Right renal pelvis (tissue), 4 donors: ENCODE measurements at places on chromosomes 1 and 21.
A peak's percentile ranks its signal among the peaks of the same experiment; 100 is the strongest.

- DNase-seq = no peak
Observed at GRCh38 chr1:21680381-21680780, 11.2 kb upstream of the RAP1GAP start.

- no peak for DNase-seq
Observed at GRCh38 chr1:84949664-84950063, 47.2 kb downstream of the MCOLN2 start.

- DNase-seq = no peak
Observed at GRCh38 chr1:244269169-244269568, 182.5 kb downstream of the ADSS2 start.

DNA sequence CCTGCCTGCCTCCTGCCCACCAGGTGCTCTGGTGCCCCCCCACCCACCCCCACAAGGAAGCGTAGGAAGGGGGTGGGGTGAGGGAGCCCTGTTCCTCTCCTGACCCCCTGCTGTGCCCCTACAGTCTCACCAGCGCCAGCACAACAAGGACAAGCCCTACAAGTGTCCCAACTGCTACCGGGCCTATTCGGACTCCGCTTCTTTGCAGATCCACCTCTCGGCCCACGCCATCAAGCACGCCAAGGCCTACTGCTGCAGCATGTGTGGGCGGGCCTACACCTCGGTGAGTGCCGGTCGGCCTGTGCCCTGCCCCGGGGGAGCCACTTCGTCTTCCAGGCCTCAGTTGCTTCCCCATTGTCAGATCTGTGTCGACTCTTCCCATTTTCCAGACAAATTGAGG, 25.9 kb downstream of the A3GALT2 start:
- DNase-seq = no peak

- no peak for DNase-seq
Observed at GRCh38 chr1:97759078-97759477, 161.8 kb downstream of the DPYD start.

GRCh38 chr1:156276966-156277381, 5.7 kb downstream of the SMG5 start:
- no peak for DNase-seq

DNA sequence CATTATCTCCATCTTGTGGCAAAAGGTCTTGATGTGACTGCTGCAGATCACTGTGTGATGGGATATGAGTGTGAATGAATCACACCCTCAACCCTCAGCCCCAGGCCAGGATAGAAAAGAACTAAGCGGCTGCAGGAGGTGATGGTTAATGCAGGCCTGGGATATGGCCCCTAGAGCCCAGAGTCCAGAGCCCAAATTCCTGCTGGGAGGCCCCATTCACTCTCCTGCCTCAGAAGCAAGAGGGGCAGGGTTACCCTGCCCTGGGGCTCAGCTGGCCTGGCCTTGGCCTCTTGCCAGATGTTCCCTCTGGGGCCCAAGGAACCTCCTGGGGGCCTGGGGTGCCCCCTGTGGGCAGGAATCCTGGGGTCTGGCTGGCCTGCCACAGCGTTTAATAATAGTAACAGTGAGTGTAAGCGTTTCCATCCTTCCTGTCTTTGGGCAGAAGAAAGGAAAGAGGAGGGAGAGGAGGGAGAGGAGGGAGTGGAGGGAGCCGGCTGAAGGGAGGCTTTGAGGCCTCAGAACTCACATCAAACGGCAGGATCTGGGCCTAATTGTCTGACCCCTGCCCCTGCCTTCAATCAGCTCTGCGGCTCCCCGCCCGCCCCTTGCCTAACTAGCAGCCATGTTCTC, 26.2 kb downstream of the DMAP1 start:
- peak; percentile 36 for DNase-seq

DNA sequence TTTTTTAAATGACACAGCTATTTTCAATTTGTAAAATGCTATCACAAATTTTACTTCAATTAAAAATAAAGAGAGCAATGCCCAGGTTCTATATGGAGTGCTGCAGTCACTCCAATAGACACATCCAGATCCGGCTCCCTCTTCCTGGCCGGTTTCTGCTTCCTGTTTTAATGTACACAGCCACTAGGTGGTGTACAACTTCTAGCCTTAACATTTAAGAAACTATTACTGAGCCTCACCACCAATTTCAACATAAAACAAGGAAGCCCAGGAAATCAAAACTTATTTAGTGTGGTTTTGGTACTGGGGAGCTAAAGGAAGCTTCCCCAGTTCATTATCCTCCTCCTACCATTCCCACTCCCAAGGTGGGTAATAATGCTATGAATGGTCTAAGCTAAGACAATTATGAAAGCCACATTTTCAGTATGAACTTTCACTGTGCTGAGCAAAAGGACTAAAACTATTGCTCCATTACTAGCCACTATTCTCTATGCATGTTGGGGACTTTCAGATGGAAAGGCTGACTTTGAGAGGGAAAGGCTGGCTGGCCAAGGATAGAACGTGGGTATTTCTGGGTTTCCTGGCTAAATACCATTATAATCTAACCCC, 25.5 kb upstream of the MTMR11 start:
- no peak for DNase-seq

GRCh38 chr1:79845936-79846335, 839.4 kb upstream of the ADGRL4 start:
- no peak for DNase-seq

DNA sequence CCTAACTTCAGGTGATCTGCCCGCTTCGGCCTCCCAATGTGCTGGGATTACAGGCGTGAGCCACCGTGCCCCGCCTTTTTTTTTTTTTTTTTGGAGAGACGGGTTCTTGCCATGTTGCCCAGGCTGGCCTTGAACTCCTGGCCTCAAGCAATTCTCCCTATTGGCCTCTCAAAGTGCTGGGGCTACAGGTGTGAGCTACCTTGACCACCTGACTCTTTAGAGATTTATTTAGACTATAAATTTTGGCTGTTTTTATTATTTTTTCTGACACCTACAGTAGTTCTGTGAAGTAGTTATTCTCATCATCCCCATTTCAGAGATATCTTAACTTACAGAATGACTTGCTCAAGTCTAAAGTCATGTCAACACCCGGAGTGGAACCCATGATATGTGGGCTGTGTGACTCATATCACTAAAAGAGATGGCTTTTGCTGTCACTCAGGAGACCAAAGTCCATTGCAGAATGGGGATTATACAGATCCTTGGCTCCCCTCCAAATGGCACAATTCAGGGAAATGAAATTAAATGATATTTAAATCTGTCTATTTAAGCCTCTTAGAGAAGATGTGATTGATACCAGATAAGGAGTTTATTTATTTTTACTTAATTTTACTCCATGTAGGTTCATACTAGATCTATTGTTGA, 93.2 kb downstream of the CTH start:
- no peak for DNase-seq

DNA sequence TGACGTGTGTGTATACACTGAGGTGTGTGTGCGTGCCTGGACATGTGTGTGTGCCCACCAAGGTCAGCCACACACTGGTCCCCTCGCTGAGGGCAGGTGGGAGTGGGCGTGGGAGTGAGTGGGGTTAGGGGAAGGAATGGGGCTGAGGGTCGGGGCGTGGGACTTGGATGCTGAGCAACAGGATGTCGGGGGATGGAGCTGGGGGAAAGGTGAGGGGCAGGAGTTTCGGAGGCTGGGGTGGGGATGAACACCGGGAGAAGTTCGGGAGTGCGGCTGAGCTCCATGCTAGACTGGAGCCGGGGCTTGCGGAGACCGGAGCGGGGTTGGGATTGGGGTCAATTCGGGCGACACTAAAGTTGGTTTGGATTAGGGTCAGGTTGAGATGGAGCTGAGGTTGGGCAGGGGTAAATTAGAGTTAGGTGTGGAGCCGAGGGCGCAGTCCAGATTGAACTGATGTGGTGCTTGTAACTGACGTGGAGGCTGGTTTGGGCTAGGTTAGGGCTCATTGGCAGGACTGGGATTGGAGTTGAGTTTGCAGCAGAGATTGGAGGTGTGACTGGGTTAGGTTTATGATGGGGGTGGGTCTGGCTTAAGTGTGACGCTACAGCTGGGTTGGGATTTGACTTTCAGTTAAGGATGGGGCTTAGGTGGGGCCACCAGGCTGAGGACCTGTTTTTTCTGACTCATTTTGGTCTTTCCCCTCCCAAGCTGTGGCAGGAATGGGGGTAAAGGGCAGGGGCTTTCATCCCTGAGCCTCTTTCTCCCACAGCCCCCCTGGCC, 3.3 kb upstream of the GUCA2A start:
- no peak for DNase-seq

- DNase-seq = no peak
Observed at GRCh38 chr1:197065559-197065958, 1.5 kb downstream of the F13B start.

DNA sequence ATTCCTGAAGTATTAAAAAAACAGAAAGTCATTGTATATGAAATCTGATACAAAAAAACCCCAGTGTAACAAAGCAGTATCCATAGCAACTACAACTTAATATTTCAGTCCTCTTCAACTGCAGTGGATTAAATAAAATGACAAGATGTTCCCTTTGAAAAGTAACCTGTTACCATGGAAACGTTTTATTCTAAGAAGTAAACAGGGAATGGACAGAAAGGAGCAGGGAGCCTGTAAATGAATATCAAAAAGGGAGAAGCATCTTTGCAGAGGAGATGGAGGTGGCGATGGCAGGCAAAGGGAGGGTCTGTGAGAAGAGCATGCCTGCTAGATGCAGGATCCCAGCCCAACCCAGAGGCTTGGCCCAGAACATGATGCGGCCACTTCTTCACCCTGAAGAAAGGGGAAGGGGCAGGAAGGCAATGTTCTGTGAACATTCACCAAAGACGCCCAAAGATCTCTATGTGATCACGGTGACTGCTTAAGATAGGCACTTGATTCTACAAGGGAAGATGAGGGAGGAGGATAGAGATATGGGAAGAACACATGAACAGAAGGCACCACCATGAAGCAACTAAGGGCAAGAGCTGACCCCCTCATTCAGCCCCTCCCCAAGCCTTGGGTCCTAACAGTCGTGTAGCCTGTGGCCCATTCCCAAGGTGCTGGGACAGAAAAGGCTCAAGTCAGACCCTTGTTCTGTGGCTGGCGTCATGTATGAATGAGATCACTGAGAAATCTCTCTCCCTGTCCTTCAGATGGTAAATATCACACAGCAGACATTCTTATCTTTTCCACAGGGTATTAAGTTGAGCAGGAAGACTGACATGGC, 200.0 kb downstream of the SLC45A1 start:
- no peak for DNase-seq

- no peak for DNase-seq
Observed at GRCh38 chr1:217712925-217713597, 81.9 kb downstream of the SPATA17 start.

- DNase-seq = no peak
Observed at GRCh38 chr1:194802572-194802971, 1616.2 kb upstream of the B3GALT2 start.

DNA sequence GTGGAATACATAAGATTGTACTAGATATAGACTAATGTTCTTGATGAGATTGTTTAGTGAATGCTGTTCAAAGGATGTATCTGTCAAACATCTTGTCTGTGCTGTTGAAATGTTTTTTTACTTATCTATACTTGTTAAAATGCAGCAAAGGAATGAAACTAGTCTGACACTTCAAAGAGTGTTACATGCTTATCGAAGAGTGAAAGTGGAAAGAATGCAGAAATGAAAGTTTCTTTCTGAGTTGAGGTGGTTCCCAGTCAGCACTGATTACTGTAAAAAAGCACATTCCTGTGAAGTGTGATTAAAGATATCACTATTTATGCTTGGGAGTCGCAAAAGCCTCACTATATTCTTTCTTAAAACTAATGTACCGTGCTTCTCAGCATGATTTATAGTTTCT, 1225.2 kb downstream of the NCAM2 start:
- DNase-seq = no peak

DNA sequence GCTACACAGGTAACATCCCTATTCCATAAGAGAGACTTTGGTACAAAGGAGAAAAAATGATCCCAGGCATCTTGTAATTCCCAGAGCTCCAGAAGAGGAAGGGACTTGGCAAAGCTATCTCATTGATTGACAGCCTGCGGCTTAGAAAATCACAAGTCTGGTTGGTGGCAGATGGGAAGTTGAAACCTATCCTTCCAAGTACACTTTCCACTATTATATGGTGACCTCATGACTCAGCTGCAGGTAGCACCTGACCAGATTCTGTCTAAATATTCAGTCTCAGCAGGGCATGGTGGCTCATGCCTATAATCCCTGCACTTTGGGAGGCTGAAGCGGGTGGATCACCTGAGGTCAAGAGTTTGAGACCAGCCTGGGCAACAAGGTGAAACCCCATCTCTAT, 89.9 kb downstream of the TIAM1 start:
- no peak for DNase-seq

DNA sequence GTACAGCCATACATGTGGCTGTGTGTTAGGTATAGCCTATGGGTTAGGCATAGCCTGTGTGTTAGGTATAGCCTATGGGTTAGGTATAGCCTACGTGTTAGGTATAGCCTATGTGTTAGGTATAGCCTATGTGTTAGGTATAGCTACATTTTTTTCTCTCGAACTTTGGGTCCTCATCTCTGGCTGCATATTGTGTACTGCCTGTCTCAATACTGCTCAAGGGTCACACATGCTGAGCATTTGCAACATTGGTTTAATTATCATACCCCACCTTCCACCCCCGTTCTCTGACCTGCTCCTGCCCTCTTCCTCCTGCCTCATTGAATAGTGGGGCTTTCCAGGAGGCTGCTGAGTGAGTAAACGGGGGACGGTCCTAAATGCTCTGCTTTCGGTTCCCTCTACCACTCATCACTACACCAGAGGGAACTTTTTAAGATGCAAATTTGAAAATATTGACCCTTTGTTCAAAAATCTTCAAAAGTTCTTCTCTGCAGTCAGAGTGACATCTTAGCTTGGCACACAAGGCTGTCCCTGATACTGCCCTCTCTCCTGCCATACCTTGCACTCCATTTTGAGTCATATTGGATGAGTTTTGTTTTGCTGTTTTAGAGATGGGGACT, 17.8 kb downstream of the OR2B11 start:
- no peak for DNase-seq

DNA sequence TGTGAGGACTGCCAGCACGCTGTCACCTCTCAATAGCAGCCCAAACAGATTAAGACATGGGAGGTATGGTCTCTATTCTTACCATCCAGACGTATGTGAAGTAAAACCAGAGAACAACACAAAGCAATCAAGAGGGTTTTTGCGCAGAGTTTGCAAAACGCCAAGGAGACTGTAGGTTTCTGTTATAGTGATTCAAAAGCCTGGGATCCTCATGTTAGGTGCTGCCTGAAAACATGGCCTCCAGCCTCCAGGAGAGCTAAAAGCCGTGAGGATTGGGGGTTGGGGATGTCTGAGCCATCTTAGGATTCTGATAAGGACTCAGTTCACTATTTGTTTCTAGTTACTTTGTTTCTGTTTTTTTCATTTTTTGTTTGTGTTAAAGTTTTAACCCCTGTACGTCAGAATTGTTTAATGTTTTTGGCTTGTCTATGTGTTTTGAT, 4.2 kb upstream of the CCT8 start:
- DNase-seq = no peak

- DNase-seq = no peak
Observed at GRCh38 chr1:181163662-181164061, 75.2 kb downstream of the IER5 start.
